CD4-positive, CD25-positive, alpha-beta regulatory T cell (primary cell): ENCODE measurements at places on chromosomes 11 and 22. TPM values are rescaled to one million over a fixed set of nuclear protein-coding genes. Genes with fewer than 3 reads are reported as not detected.

The SLC6A5 gene
- total RNA-seq = not detected

The OR51B4 gene
- not detected for total RNA-seq

The SCGB1D2 gene
- not detected for total RNA-seq

The LZTR1 gene
- total RNA-seq = 69.4 TPM

DNA sequence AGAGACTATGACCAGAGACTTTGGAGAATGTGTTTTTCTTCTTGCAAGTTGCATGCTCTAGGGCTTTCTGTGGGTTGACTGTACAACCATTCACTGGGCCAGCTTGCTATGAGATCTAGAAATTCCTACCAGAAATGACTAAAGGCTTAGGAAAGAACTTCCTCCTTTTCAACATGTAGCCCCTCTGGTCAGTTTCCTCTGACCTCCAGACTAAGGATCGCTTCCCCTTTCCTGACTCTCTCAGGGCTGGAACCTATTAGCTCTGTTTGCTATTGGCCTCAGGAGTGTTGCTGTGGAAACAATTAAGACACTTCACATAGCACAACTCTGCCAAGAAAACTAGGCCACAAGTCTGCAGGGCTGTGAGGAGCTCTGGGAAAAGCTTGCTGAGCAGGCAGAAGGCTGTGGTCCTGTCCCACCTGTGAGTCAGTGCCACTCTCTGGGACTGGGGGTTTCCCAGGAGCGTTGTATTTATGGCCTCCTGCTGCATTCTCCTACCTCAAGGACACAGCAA lies 10.7 kb downstream of the CRY2 start:
- no peak overlapping the region for H3K27ac ChIP-seq
- no peaks in the 10 kb centered on the region for H3K27me3 ChIP-seq
- no peak for DNase-seq
- H3K4me1 ChIP-seq = no peaks in the 10 kb centered on the region
- no peak overlapping the region for H3K4me3 ChIP-seq
- peaks cover 80% of the 10 kb centered on the region for H3K36me3 ChIP-seq

- no peak for DNase-seq
- H3K36me3 ChIP-seq = peaks cover 25% of the 10 kb centered on the region
- no peak overlapping the region for H3K27ac ChIP-seq
- no peaks in the 10 kb centered on the region for H3K4me1 ChIP-seq
- no peaks in the 10 kb centered on the region for H3K27me3 ChIP-seq
- no peak overlapping the region for H3K4me3 ChIP-seq
These were observed 37.7 kb downstream of the POLD3 start for GRCh38 chr11:74630043-74630442.

The MYO18B gene
- total RNA-seq = 0.35 TPM

The OR2AT4 gene
- not detected for total RNA-seq

GRCh38 chr11:80980227-80980626 lies 1539.4 kb upstream of the TENM4 start:
- H3K36me3 ChIP-seq = no peaks in the 10 kb centered on the region
- no peaks in the 10 kb centered on the region for H3K27me3 ChIP-seq
- no peak overlapping the region for H3K4me3 ChIP-seq

DNA sequence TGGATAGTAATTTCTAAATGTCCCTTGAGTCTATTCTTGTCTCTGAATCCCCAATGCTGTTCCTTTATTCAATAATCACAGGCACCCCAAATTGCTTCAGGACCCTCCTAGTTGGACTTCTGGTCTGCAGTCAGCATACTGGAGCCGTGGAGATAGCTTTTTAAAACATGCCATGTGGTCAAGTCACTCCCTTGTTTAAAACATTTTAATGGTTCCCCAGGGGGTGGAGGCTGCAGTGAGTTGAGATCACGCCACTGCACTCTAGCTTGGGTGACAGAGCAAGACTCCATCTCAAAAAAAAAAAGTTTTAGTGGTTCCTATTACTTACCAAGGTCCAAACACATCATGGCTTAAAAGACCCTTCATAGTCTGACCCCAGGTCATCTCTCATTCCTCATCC lies 220.3 kb downstream of the ADAMTS15 start:
- no peaks in the 10 kb centered on the region for H3K27me3 ChIP-seq
- H3K4me3 ChIP-seq = no peak overlapping the region
- H3K4me1 ChIP-seq = no peaks in the 10 kb centered on the region
- no peak overlapping the region for H3K27ac ChIP-seq
- DNase-seq = no peak

- H3K27ac ChIP-seq = no peak overlapping the region
- H3K4me1 ChIP-seq = no peaks in the 10 kb centered on the region
- H3K36me3 ChIP-seq = no peaks in the 10 kb centered on the region
These were observed 12.1 kb downstream of the SCUBE1 start for GRCh38 chr22:43331069-43331451.

GRCh38 chr11:25891960-25892359 lies 440.0 kb upstream of the ANO3 start:
- H3K36me3 ChIP-seq = no peaks in the 10 kb centered on the region
- no peak for DNase-seq
- H3K4me1 ChIP-seq = no peaks in the 10 kb centered on the region
- no peaks in the 10 kb centered on the region for H3K27me3 ChIP-seq
- no peak overlapping the region for H3K4me3 ChIP-seq

The LRRC32 gene
- total RNA-seq = 71.4 TPM

DNA sequence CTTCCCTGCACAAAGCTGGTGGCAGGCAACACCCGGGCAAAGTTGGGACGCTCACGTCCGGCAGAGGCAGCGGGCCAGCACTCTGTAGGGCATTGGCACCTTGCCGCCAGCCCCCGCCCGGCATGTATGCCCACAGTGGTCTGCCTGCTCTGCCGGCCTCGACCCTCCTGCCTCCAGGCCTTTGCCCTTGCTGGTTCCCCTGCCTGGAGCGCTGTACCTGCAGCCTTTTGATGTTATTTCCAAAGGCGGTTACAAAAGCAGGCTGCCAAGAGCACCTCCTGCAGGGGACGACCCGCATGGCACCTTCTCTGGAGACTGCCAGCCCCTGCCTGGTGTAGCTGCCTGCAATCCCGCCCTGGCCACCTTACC lies 56.5 kb upstream of the SHISAL1 start:
- H3K27me3 ChIP-seq = no peaks in the 10 kb centered on the region
- H3K36me3 ChIP-seq = no peaks in the 10 kb centered on the region
- no peak for DNase-seq
- H3K4me1 ChIP-seq = no peaks in the 10 kb centered on the region
- H3K4me3 ChIP-seq = no peak overlapping the region

GRCh38 chr11:116122697-116123472 lies 618.7 kb upstream of the CADM1 start:
- H3K27me3 ChIP-seq = no peaks in the 10 kb centered on the region
- no peaks in the 10 kb centered on the region for H3K4me1 ChIP-seq
- DNase-seq = no peak
- H3K4me3 ChIP-seq = no peak overlapping the region
- H3K27ac ChIP-seq = no peak overlapping the region

The TNNI2 gene
- total RNA-seq = not detected

- no peak overlapping the region for H3K4me3 ChIP-seq
- H3K36me3 ChIP-seq = no peaks in the 10 kb centered on the region
- no peak for DNase-seq
- H3K27ac ChIP-seq = no peak overlapping the region
- H3K27me3 ChIP-seq = peaks cover 2% of the 10 kb centered on the region
- no peaks in the 10 kb centered on the region for H3K4me1 ChIP-seq
These were observed 61.4 kb upstream of the BMAL1 start for GRCh38 chr11:13216019-13216710.

GRCh38 chr11:30477061-30477460 lies 109.1 kb downstream of the MPPED2 start:
- no peaks in the 10 kb centered on the region for H3K36me3 ChIP-seq
- no peak overlapping the region for H3K4me3 ChIP-seq
- no peaks in the 10 kb centered on the region for H3K27me3 ChIP-seq
- H3K4me1 ChIP-seq = no peaks in the 10 kb centered on the region
- no peak for DNase-seq

- H3K4me3 ChIP-seq = no peak overlapping the region
- DNase-seq = no peak
- H3K36me3 ChIP-seq = no peaks in the 10 kb centered on the region
- no peaks in the 10 kb centered on the region for H3K27me3 ChIP-seq
- no peak overlapping the region for H3K27ac ChIP-seq
- no peaks in the 10 kb centered on the region for H3K4me1 ChIP-seq
These were observed 52.1 kb downstream of the LHFPL7 start for GRCh38 chr22:24894220-24894975.

DNA sequence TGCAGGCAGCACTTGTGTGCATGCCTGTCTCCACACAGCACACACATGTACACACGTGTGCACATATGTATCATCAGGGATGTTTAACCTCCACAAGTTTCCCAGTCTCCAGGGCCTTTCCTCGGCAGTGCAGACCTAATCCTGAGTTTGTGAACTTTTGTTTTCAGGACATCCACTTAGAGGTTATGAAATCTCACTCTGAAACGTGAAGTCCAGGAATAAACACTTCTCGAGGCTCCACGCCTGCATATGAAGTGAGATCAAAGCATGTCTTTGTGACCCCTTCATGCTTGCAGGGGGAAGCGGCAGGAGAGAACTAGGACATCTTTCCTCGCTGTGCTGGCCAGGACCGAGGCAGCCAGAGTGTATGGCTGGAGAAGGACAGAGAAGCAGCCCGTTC lies 3.1 kb downstream of the SHISAL1 start:
- no peak overlapping the region for H3K27ac ChIP-seq
- H3K27me3 ChIP-seq = no peaks in the 10 kb centered on the region
- H3K36me3 ChIP-seq = no peaks in the 10 kb centered on the region
- H3K4me1 ChIP-seq = peaks cover 3% of the 10 kb centered on the region

- no peak for DNase-seq
- H3K4me1 ChIP-seq = no peaks in the 10 kb centered on the region
- no peak overlapping the region for H3K4me3 ChIP-seq
- no peaks in the 10 kb centered on the region for H3K27me3 ChIP-seq
These were observed 123.8 kb upstream of the FGF3 start for GRCh38 chr11:69943066-69943465.

- no peaks in the 10 kb centered on the region for H3K36me3 ChIP-seq
- no peak overlapping the region for H3K4me3 ChIP-seq
- H3K27me3 ChIP-seq = no peaks in the 10 kb centered on the region
- H3K4me1 ChIP-seq = peaks cover 31% of the 10 kb centered on the region
These were observed 3.5 kb upstream of the IFITM3 start for GRCh38 chr11:324156-324555.

- no peak for DNase-seq
- H3K4me3 ChIP-seq = no peak overlapping the region
- H3K36me3 ChIP-seq = no peaks in the 10 kb centered on the region
- no peak overlapping the region for H3K27ac ChIP-seq
- no peaks in the 10 kb centered on the region for H3K27me3 ChIP-seq
- H3K4me1 ChIP-seq = no peaks in the 10 kb centered on the region
These were observed 97.5 kb upstream of the CCDC179 start for GRCh38 chr11:22957786-22958185.

The MYRF gene
- total RNA-seq = 0.30 TPM

- DNase-seq = no peak
- no peak overlapping the region for H3K4me3 ChIP-seq
- H3K36me3 ChIP-seq = no peaks in the 10 kb centered on the region
- no peaks in the 10 kb centered on the region for H3K27me3 ChIP-seq
- H3K4me1 ChIP-seq = no peaks in the 10 kb centered on the region
- no peak overlapping the region for H3K27ac ChIP-seq
These were observed 249.1 kb downstream of the CTTN start for GRCh38 chr11:70647188-70648166.

The P2RY2 gene
- total RNA-seq = not detected

- no peaks in the 10 kb centered on the region for H3K36me3 ChIP-seq
- H3K27ac ChIP-seq = no peak overlapping the region
- no peak for DNase-seq
- H3K4me3 ChIP-seq = no peak overlapping the region
- H3K4me1 ChIP-seq = no peaks in the 10 kb centered on the region
- no peaks in the 10 kb centered on the region for H3K27me3 ChIP-seq
These were observed 1281.8 kb upstream of the TENM4 start for GRCh38 chr11:80722629-80723028.

- DNase-seq = no peak
- H3K27ac ChIP-seq = no peak overlapping the region
- H3K27me3 ChIP-seq = no peaks in the 10 kb centered on the region
- no peaks in the 10 kb centered on the region for H3K4me1 ChIP-seq
- H3K36me3 ChIP-seq = no peaks in the 10 kb centered on the region
- H3K4me3 ChIP-seq = no peak overlapping the region
These were observed 3898.2 kb upstream of the OR11H1 start for GRCh38 chr22:11629661-11630385.

GRCh38 chr11:66743271-66743968 lies 14.4 kb upstream of the SPTBN2 start:
- DNase-seq = no peak
- no peaks in the 10 kb centered on the region for H3K27me3 ChIP-seq
- no peak overlapping the region for H3K27ac ChIP-seq
- peaks cover 14% of the 10 kb centered on the region for H3K4me1 ChIP-seq
